ENCODE measurements at places on chromosomes 2 and 18.

GRCh38 chr2:169272010-169272409 lies 90.3 kb downstream of the LRP2 start:
- DNase-seq: no peak

DNA sequence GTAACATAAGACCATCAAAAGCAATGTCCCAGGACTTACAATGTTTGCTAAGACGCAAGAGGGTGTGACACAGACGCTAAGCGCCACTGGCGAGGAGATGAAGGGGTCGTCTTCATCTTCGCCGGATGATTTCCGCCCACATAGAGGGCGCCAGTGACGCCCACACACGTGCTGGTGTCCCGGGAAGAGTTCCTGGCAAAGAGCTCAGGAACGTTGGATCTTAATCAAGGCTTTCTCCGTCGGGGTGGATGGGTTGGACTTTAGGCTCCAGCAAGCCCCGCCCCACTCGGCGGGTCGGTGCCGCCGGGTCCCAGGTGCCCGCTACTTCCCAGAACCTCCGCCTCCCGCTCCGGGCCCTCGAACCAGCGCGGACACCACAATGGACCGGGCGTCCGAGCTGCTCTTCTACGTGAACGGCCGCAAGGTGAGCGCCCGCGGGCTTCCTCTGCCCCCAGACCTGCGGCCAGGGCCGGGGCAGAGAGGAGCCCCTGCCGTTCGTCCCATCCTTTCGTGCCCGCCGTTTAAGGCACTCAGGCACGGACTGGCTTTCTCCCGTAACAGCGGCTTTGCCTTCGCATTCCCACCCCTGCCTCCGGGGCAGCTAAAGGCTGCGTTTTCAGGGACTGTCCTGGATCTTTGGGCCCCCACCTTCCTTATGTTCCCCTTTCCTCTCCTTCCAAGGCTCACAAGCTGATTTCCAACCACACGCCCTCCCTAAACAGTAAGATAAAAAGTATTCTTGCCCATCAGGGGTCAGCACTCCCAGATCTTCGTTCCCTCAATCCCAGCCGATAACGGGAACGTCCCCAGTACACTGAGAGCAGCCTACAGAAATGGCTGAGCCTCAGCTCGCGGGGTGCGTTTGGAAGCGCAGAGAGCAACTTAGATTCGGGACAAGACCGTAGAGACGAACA lies at the start of gene AOX1:
TSS of gene AOX1 (plus strand) at position 285 of the 914 bp plus-strand sequence. CDS start at position 380, 95 bp downstream.
- DNase-seq: no peak

- DNase-seq: no peak
Observed at GRCh38 chr2:189022492-189022891, 48.3 kb downstream of the COL3A1 start.

DNA sequence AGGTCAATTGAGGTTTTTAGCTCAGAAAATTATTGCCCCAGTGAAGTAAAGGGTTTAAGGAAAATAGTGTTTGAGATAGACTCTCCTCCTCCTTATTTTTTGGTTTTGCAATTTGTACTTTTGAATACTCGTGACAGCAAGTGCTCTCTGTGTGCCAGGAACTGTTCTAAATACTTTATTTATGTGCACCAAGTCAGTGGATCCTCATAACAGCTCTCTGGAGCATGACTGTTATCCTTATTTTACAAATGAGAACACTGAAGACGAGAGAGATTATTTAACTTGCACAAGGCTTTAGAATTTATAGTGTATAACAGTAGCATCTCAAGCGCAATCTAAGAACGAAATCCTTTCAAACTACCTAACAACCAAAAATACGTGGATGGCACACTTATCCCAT lies 24.7 kb downstream of the BABAM2 start:
- no peak for DNase-seq

GRCh38 chr2:30428827-30429461 lies 18.1 kb upstream of the LCLAT1 start:
- DNase-seq: no peak

DNA sequence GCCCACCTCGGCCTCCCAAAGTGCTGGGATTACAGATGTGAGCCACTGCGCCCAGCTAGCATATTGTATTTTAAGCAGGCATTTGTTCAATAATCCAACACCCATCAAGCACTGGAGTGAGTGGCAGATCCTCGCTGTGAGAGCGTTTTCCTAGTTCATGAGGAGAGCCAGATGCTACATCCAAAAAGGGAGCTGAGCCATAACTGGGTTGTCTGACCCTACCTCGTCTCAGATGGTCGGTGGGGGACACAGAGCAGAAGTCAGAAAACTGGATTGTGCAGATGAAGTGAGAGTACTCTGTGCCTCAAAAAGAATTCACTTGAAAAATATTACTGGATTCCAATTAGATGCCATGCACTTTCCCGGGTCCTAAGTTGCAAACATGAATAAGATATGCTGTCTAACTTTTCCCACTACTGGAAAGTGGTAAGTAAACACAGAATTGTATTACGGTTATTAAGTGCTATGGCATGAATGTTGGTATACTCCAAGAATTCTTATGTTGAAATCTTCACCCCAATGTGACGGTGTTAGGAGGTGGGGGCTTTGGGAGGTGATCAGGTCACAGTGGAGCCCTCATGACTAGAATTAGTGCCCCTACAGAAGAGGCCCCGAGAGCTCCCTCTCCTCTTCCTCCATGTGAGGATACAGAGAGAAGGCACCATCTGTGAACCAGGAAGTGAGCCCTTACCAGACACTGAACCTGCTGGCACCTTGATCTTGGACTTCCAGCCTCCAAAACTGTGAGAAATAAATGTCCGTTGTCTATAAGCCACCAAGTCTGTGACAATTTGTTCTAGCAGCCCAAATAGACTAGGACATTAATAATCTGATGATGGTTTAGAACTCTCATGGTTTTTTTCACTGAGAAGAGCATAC lies 21.5 kb downstream of the SOWAHC start:
- no peak for DNase-seq

DNA sequence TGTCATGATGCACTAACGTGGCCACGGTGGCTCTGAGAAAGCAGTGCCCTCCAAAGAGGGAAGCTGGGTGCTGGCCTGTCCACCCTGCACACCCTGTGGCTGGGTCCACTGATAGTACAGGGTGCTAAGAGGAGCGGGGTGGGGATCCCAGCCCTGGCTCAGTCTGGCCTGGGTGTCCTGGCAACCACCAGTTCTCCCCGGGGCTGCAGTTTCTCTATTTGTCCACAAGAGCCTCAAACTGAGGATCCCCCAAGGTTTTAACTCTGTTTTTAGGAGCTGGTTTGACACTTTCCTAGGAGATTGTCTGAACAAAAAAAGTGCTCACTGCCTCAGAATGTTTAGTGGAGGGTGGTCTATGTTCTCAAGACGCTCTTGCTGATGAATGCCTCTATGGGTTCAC lies 29.0 kb downstream of the EDAR start:
- no peak for DNase-seq

- DNase-seq: no peak
Observed at GRCh38 chr18:36073676-36074075, 6.3 kb upstream of the RPRD1A start.

GRCh38 chr2:192254444-192254843 lies 59.7 kb upstream of the TMEFF2 start:
- DNase-seq: no peak

DNA sequence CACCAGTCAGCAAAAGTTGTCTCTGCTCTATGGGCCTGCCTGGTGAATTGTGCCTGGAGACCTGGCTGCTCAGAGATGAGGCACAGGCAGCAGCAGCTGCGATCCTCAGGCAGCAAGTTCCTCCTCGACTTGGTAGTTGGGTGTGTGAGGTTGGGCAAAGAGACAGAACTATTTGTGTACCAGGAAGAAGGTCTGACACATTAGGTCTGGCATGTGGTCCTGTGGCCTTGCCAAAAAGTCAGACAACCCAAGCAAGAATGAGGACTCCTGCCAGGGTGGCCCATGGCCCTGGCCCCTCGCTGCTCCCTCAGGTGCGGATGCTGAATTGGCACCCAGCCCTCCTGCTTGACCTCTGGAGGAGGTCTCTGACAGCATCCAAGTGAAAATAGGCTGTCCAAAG lies 192.7 kb downstream of the DYSF start:
- DNase-seq: no peak

- DNase-seq: no peak
Observed at GRCh38 chr2:46393865-46394264, 85.5 kb upstream of the TMEM247 start.

DNA sequence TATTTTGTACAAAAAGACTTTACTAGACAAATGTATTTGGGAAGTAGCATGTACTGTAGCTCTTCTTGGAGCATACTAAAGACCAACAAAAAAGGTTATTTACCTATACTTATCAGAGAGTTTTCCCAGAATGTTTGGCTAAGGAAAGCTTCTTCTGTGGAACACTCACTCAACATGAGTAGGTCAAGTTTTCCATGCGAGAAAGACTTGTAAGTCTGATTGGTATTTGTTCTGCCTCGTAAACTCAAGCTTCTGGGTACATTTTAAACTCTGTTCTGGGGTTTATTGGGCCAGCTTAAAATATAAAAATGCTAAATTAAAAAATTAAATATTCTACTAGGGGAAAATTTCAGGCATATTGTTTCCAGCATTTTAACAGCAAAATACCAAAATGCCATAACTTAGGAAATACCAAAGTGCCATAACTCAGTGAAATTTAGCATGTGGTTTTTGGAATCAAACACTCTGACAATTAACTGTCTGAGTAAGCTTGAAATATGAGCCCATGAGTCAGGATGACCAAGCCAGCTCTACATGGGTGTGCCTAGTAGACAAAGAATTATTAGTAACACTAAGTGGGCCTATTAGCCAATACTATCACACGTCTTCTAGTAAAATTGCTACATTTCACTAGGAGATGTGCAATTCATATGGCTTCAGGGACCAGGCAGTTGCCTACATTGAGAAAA lies 47.3 kb upstream of the SERPINE2 start:
- no peak for DNase-seq

DNA sequence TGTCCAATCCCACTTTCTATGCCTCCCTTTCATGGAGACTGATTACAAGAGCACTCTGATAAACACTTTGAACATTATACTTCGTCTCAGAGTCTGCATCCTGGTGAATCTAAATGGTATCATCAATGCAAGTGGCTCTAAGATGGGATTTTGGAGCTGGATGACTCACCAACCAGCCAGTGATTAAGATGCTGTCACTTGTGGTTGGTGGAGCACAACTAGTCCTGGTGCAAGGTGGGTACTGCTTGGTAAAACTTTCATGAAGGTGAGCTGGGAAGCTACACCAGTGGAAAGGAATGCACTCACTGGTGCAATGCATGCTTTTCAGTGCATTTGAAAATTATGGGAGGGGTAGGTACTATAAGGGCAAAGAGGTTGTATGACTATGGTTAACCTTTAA lies 137.7 kb upstream of the TRIB2 start:
- no peak for DNase-seq

- DNase-seq: no peak
Observed at GRCh38 chr18:77165503-77166188, 33.1 kb upstream of the MBP start.

DNA sequence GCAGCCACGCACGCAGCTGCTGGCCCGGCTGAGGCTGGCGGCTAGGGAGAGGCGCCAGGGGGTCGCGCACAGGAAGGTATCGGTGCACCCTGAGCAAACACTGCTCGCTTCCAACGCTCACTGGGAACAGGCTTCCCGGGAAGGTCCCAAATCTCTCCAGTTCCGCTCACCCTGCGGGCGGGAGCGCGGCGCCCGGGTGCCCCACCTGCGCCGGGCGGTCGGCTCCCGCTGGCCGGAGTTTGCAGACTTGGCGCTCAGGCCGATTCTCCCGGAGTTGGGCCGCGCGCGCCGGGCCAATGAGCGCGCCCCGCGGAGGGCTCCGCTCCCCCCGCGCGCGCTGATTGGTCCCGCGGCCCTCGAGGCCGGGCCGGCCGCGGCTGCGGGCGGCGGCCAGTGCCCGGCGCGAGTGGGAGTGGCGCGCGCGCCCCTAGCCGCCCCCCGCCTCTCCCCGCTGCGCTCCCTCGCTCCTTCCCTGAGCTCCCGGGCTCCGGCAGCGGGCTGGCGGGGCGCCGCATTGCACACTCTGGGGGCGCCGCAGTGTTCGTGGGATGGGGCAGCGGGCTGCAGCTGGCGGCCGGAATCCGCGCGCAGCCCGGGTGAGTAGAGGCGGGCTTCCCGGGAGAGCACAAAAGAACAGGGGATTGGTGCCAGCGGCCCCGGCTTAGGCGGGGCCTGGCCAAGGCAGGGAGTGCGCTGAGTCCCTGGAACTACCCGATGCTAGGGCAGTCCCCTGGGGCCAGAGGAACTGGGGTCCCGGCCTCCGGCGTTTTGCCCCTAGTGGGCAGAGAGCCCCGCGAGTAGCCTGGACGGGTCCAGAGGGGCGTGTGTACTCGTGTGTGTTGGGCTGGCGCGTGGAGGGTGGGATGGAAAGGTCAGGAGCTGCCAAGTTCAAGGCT lies at the start of gene LYPD6:
TSS of gene LYPD6 (plus strand) at position 461 of the 896 bp plus-strand sequence. CDS start 107,122 bp downstream, outside the sequence.
- DNase-seq: no peak

GRCh38 chr2:111117598-111118480 lies 2.9 kb upstream of the BCL2L11 start:
- DNase-seq: no peak

- no peak for DNase-seq
Observed at GRCh38 chr18:29007986-29008654, 831.2 kb upstream of the CDH2 start.

DNA sequence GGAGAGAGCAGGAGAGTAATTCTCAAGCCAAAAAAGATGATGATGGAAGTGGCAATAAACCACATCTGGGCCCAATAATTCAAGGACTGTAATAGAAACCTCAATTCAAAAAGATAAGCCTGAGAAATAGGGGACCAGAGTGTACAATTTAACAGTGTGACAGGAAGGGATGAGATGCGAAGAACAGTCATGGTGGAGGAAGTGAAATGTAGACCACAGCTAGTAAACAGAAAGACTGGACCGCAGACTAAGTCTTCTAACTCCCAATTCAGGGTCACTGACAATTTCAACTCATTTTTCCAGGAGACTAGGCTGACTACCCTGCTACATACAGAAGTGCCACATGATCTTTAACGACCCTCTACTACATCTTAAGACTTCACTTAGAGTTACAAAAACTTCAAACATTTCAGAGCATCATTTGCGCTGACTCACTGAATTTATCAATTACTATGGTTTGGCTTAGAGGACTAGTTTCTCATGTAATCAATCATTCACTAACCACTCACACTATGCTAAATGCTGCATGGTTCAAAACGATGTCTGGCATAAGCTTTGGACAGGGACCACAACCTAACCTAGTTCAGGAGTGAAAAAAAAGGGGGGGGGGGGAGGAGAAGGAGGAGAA lies 9.0 kb downstream of the CUL3 start:
- no peak for DNase-seq

GRCh38 chr2:84421197-84421596 lies 37.9 kb downstream of the SUCLG1 start:
- no peak for DNase-seq

- DNase-seq: no peak
Observed at GRCh38 chr2:98324181-98324580, 22.1 kb upstream of the CNGA3 start.
